Omental fat pad (tissue), 4 donors: ENCODE measurements at places on chromosomes 2 and 18. TPM values are rescaled to one million over a fixed set of nuclear protein-coding genes. Genes with fewer than 3 reads are reported as not detected.

- no peak for DNase-seq
Measured at GRCh38 chr18:79760348-79760747, 37.4 kb upstream of the KCNG2 start.

- no peak for DNase-seq
Measured at GRCh38 chr2:2708575-2709430, 377.7 kb upstream of the MYT1L start.

DNA sequence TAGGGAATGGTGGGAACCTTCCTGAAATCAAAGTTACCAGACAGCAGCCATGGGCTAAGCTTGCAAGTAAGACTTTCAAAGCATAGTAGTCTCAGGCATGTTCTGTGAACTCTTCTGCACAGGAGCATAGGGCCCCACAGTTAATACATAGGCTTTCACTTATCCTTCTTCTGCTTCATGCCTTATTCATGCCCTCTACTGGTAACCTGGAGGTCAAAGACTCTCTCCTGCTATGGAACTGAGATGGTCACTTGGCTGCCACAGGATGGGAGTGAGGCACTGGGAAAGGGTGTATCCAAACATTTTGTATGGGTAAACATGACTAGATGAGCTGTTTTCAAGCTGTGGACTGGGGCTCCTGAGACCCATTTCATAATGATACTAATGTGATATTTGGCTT is 49.1 kb upstream of the ZNF638 start:
- no peak for DNase-seq

TRIM43 gene
- not detected for total RNA-seq
